ENCODE measurements at places on chromosomes 5 and 9. TPM values are rescaled to one million over a fixed set of nuclear protein-coding genes. Genes with fewer than 3 reads are reported as not detected.

GRCh38 chr5:53479045-53479589 lies 1.3 kb upstream of the FST start:
- peaks cover 72% of the 10 kb centered on the region for H3K27me3 ChIP-seq
- H3K27ac ChIP-seq: peak overlapping the region; percentile 54
- no peak for DNase-seq
- H3K4me1 ChIP-seq: peaks cover 29% of the 10 kb centered on the region
- H3K36me3 ChIP-seq: peaks cover 12% of the 10 kb centered on the region
- H3K4me3 ChIP-seq: peak overlapping the region; percentile 98

DNA sequence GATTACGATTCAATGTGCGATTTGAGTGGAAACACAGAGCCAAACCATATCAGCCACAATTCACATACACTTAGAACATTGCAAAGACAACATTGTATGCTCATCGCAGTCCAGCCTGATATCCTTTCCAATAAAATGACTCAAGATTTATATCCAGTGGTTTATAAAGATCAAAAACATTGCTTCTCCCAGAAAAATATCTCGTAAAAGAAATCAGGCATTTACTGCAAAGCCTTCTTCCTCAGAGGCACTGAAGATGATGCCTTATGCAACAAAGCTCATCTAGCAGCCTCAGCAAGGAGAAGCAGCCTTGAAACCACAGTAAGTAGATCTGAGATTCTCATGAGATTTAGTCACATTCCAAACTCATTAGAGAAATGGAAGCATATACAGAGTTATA lies 523.8 kb downstream of the ELAVL2 start:
- no peaks in the 10 kb centered on the region for H3K36me3 ChIP-seq
- H3K27me3 ChIP-seq: no peaks in the 10 kb centered on the region
- H3K4me3 ChIP-seq: no peak overlapping the region
- H3K4me1 ChIP-seq: no peaks in the 10 kb centered on the region
- H3K27ac ChIP-seq: no peak overlapping the region
- DNase-seq: no peak

DNA sequence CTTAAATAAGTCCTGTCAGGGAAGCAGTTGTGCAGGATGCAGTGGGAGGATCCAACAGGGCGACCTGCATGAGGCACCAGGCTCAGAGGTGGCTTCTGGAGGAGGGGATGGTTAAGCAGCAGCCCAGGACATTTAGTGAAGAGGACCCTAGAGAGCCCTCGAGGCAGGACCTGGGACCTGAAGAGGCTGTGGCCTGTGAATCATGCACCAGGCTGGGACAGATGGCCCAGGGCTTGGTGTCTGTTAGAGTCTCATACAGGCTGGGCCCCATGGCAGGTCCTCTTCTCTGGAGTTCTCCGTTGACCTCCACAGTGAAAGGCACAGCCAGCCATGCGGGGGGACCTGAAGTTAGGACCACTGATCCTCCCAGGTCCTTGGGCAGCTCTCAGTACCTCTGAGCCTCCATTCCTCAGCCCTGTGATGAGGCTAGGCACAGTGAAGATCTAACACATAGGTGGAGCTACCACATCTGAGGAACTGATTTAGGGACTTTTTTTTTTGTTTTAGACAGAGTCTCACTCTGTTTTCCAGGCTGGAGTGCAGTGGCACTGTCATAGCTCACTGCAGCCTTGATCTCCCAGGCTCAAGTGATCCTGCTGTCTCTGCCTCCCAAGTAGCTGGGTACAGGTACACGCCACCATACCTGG lies 60.8 kb upstream of the GARNL3 start:
- H3K27me3 ChIP-seq: no peaks in the 10 kb centered on the region
- H3K27ac ChIP-seq: no peak overlapping the region
- no peak overlapping the region for H3K4me3 ChIP-seq
- H3K4me1 ChIP-seq: peaks cover 13% of the 10 kb centered on the region
- H3K36me3 ChIP-seq: peaks cover 2% of the 10 kb centered on the region

- no peak overlapping the region for H3K4me3 ChIP-seq
- no peaks in the 10 kb centered on the region for H3K36me3 ChIP-seq
- no peak overlapping the region for H3K27ac ChIP-seq
- H3K4me1 ChIP-seq: no peaks in the 10 kb centered on the region
These were observed 196.4 kb downstream of the ARHGEF28 start for GRCh38 chr5:73822278-73822988.

DNA sequence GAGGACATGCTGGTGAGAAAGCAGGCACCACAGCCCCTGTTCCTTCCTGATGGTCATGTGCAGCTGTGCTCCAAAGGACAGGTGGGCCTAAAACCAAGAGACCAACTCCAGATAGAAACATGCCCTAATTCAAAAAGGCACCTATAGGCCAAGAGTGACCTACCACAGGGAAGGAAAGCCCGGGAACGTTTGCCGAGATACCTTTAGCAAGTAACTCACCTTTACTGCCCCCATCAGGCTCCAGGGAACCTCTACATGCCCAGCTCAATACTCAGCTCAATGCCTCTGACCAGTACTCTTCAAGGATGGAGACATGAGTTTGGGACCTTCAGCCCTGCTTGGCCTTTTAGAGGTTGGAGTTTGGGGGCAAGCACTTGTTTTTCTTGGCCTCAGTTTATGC lies 172.8 kb upstream of the FSTL4 start:
- peaks cover 2% of the 10 kb centered on the region for H3K36me3 ChIP-seq
- peaks cover 29% of the 10 kb centered on the region for H3K27me3 ChIP-seq
- H3K27ac ChIP-seq: no peak overlapping the region

DNA sequence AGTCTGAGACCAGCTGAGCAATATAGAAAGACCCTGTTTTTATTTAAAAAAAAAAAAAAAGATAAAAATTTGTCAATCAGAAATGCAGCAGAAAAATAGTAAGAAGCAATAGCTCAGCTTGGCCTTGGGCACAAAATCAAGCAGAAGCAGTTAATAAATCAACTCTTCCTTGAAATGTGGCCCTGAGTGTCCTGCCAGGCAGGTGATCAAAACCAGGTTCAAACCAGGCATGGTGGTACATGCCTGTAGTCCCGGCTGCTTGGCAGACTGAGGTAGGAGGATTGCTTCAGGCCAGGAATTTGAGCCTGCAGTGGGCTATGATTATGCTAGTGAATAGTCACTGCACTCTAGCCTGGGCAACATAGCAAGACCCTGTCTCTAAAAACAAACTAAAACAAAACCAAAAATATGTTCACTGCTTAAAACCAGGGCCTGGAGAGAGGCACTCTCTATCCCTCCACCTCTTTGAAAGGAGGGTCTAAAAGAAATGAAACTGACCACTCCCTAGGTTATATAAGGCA lies 27.9 kb upstream of the KLF9 start:
- no peak overlapping the region for H3K27ac ChIP-seq
- H3K4me1 ChIP-seq: peaks cover 8% of the 10 kb centered on the region
- DNase-seq: no peak
- H3K27me3 ChIP-seq: peaks cover 15% of the 10 kb centered on the region
- no peak overlapping the region for H3K4me3 ChIP-seq
- no peaks in the 10 kb centered on the region for H3K36me3 ChIP-seq

- H3K4me3 ChIP-seq: no peak overlapping the region
- H3K27me3 ChIP-seq: peaks cover 10% of the 10 kb centered on the region
- no peak overlapping the region for H3K27ac ChIP-seq
- no peak for DNase-seq
These were observed 26.2 kb downstream of the MGAT1 start for GRCh38 chr5:180776376-180776775.

DNA sequence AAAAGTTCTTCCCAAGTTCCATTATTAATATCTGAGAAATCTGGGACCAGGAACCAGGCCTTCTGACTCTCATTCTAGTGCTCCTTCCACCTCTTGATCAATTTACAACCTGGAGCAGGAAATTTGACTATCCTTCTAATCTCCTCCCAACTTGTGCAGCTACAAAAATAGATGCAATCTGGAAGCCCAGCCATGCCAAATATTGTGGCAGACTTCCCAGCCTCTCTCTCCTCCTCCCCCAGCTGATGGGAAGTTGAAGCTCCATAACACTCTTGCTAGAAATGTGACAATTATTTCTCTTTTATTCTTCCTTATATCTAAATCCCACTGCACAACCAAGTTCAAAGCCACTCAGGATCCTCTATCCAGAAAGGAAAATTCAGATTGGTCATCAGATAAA lies 252.1 kb downstream of the SEC61B start:
- H3K4me1 ChIP-seq: no peaks in the 10 kb centered on the region
- no peak for DNase-seq

DNA sequence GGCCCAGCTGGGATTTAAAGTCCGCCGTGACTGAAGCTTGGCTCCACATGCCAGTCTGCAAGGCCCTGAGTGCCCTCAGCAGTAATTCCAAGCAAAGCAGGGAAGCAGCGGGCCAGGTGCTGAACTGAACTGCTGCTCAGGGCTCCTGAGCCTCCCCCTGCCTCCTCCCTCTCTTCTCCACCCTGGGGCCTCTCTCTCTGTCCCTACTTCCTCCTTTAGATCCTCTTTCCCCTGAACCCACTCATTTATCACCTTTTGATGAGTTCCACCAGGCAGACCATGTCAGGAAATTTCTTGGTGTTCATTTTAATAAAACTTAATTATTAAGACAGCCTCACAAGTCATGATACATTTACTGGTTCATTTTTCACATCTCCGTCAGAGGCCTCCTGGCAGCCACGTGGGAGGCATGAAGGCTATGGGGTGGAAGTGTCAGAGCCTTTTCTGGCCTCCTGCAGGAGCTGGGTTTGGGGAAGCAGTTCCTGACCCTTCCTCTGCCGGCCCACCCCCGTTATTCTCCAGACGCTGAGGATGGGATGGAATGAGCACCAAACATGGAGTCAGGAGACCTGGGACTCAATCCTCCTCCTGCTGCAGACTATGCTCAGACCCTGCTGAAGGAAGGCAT lies 32.2 kb upstream of the KCNIP1 start:
- DNase-seq: no peak
- no peak overlapping the region for H3K27ac ChIP-seq
- peaks cover 61% of the 10 kb centered on the region for H3K27me3 ChIP-seq
- no peaks in the 10 kb centered on the region for H3K4me1 ChIP-seq
- no peak overlapping the region for H3K4me3 ChIP-seq
- no peaks in the 10 kb centered on the region for H3K36me3 ChIP-seq

GRCh38 chr5:38837932-38838331 lies 7.9 kb upstream of the OSMR start:
- H3K36me3 ChIP-seq: peaks cover 5% of the 10 kb centered on the region
- H3K4me1 ChIP-seq: no peaks in the 10 kb centered on the region
- H3K4me3 ChIP-seq: no peak overlapping the region
- H3K27me3 ChIP-seq: peaks cover 30% of the 10 kb centered on the region
- H3K27ac ChIP-seq: no peak overlapping the region

NUTM2F gene
- not detected for total RNA-seq

DIMT1 gene
- 16.5 TPM for total RNA-seq

PCDHGA10 gene
- 0.10 TPM for total RNA-seq

NFIB gene
- 0.12 TPM for total RNA-seq

NTNG2 gene
- total RNA-seq: 3.6 TPM

SPINK13 gene
- total RNA-seq: not detected

GDA gene
- not detected for total RNA-seq

All from T-helper 17 cell (primary cell).